ENCODE measurements at places on chromosomes 1 and 21.

DNA sequence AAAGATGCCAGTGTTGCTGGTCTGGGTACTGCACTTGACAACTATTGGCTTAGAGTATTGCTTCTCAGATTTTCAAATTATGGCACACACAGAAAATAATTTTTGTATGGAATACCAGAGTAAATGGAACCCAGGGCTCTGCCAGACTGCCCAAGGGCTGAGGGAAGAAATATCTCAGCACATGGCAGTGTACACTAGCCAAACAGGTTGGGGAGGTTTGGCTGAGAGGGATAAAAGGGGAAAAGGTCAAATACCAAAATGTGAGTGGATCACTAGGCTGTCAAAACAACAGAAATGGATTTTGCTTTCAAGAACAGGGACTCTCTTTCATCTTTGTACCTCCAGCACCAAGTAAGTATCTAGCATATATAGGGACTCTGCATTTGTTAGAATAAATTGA, 3.0 kb upstream of the RGS8 start:
- no peak for DNase-seq

- no peak for DNase-seq
Measured at GRCh38 chr1:7643530-7643929, 127.6 kb upstream of the VAMP3 start.

DNA sequence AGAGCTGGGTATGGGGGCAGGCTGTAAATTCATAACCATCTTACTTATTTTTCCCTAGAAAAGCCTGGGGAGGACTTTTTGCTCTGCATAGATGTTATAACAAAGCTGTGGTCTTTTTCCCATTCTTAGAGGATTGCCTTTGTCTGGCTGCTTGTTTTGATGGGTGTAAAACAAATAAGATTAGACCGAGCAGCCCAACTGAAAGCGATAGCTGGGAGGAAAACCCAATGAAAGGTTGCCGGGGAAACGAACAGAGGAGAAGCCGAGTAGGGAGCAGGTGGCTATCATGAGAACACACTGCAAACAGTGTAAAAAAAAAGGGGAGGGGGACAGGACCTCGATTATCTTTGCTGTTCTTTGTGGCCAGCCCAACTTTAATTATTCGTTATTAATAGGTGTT, 1.9 kb downstream of the ELAVL4 start:
- no peak for DNase-seq

- DNase-seq, result no peak
Measured at GRCh38 chr21:43733529-43734071, 14.7 kb downstream of the PDXK start.

DNA sequence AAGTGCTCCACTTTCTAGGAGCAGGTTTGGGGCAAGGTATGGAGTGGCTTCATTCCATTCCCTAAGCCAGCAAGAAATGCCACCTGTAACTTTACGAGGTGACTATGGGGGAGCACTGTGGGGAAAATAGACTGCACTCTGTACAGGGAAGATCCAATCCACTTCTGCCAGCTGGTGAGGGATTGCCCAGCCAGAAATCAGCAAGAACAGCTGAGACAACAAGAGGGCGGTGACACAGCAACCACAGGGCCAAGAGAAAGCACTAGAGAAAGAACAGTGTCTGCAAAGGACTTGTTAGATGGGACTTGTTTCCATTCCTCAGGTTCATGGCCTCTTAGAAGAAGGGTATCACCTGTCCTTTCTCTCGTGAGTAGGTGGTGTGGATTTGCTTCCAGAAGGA, 19.6 kb downstream of the CAPN8 start:
- no peak for DNase-seq
